AG10803 (cell line): ENCODE measurements at places on chromosomes 16 and 17.

GRCh38 chr16:82240111-82240510 lies 70.1 kb upstream of the MPHOSPH6 start:
- DNase-seq: no peak

GRCh38 chr17:76953946-76954345 lies 85.7 kb downstream of the MGAT5B start:
- DNase-seq: no peak

- no peak for DNase-seq
Observed at GRCh38 chr17:2924211-2924610, 128.0 kb downstream of the RAP1GAP2 start.

GRCh38 chr17:79748295-79749099 lies 17.8 kb downstream of the ENPP7 start:
- DNase-seq: no peak

- peak; percentile 84 for DNase-seq
Observed at GRCh38 chr16:67277999-67278772, 1.1 kb upstream of the PLEKHG4 start.

DNA sequence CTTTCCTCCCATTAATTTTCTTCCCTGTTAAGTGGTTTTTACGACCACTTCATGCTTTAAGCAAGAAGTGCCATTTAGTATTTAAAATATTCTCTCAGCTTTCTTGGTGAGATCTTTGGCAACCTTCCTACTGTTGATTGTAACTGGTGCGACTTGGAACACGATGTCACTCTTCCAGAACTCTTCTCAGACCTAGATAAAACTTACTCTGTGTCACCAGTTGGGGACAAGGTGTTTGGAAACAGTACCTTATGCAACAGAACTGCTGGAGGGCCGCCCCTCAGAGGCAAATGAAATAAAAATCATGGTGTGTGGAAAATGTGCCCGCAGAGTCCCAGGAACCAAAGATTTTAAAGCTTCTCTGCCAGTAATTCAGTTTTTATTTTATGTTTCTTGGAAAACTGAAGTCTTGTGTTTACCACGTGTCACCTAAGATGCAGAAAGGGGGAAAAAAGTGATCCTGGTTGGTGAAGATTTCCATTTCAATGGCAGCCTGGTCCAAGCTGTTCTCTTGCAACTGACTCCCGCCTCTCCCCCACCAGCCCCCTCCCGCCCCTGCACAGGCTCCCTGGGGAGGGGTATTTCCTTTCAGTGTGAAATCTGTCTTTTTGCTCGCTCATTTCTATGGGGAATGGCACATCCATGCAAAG lies 7.2 kb upstream of the HSD11B2 start:
- DNase-seq: no peak

- no peak for DNase-seq
Observed at GRCh38 chr17:57572062-57572461, 173.0 kb downstream of the CCDC182 start.

DNA sequence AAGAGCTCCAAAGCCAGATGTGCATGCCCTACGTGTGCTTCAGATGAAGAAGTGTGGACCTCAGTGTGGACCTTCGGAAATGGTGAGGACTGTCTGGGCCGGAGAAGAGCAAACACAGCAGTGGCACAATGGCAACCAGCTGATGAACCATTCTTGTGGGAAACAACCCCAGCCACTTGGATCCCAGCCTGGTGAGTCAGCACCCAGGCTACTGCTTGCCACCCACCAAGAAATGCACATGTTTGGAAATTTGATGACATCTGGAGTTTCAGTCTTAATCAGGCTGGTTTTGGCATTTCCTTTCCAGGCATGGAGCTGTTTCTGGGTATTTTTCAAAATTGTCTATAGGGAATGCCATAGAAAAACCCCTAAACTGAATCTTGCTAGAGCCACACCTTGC lies 42.7 kb downstream of the DYNLRB2 start:
- peak; percentile 88 for DNase-seq

DNA sequence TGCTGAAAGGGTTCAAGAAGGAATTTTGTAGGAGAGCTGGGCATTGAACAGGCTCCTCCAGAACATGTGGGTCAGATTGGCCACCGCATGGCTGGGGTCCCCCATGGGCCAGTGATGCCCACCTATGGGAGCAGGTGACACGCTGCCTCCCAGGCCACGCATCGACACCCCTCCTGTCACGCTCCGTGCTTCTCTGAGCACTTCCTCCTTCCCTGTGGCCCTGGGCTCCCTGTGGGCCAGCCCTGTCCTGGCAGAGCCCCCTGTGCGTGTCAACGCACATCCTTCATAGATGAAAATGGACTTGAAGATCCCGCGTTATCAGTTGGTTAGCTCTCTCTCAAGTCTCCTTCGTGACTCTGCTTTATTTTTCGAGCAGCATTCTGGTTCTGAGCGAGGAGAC lies 160.3 kb downstream of the RPTOR start:
- no peak for DNase-seq

- DNase-seq: peak; percentile 32
Observed at GRCh38 chr17:59418732-59419166, 87.3 kb downstream of the YPEL2 start.

DNA sequence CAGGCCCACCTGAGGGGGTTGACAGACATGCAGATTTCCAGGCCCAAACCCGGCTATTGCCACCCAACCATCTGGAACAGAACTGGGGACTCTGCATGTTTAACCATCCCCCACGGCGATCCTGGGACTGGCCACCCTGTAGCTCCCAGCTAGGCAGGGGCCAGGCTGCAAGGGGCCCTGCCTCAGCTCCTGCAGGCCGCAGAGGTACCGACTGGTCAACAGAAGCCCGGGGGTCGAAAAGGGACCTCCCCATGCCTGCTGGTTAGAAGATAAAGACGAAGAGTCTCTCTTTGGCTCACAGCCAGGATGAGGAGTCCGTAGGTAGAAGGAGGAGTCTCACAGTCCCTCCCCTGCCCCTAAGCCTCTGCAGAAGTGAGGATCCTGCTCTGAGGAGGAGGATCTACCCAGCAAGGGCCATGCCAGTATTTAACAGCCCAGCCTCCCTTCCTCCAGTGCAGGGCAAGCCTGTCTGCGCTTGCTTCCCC lies 223.4 kb upstream of the TNRC6C start:
- no peak for DNase-seq

DNA sequence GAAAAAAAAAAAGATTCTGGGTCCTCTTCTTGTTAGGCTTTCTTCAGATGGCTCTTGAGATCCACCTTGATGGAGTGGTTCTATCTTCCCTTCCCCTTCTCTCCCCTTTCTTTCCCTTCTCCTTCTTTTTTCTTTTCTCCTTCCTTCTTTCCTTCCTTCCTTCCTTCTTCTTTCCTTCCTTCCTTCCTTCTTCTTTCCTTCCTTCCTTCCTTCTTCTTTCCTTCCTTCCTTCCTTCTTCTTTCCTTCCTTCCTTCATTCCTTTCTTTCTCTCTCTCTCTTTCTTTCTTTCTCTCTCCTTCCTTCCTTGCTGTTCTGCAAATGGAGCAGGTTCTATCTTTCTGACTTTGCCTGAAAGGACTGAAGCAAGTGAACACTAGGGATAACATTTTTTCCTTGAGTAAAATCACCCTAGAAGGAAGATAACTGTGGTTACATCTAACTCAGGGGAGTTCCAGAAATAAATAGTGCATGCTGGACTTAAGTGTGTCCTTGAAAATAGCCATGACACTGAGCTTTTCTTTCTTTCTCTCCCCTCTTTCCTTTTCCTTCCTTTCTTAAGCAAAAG lies 68.8 kb upstream of the SEC14L1 start:
- DNase-seq: no peak

- no peak for DNase-seq
Observed at GRCh38 chr16:87735270-87736007, 30.3 kb downstream of the KLHDC4 start.

- DNase-seq: no peak
Observed at GRCh38 chr17:37744633-37744927, 279 bp downstream of the HNF1B start.
